Right lung (tissue), 10 donors: ENCODE measurements at places on chromosomes 5 and 9. TPM values are rescaled to one million over a fixed set of nuclear protein-coding genes. Genes with fewer than 3 reads are reported as not detected.

PCDH12 gene
- 33.0 TPM for polyA plus RNA-seq

KIAA1958 gene
- 7.4 TPM for polyA plus RNA-seq

SHOC1 gene
- polyA plus RNA-seq: 0.46 TPM

PLAC8L1 gene
- 1.1 TPM for polyA plus RNA-seq

GRCh38 chr5:140018096-140018481 lies 25.0 kb downstream of the NRG2 start:
- no peak for DNase-seq

SLC45A2 gene
- polyA plus RNA-seq: 0.17 TPM

SNCB gene
- polyA plus RNA-seq: 0.19 TPM
